Activated CD4-positive, alpha-beta T cell treated with anti-CD3 and anti-CD28 coated beads, Interleukin-2, amount 50 U/mL, for 16 hours (primary cell): ENCODE measurements at places on chromosomes 12 and 14.

DNA sequence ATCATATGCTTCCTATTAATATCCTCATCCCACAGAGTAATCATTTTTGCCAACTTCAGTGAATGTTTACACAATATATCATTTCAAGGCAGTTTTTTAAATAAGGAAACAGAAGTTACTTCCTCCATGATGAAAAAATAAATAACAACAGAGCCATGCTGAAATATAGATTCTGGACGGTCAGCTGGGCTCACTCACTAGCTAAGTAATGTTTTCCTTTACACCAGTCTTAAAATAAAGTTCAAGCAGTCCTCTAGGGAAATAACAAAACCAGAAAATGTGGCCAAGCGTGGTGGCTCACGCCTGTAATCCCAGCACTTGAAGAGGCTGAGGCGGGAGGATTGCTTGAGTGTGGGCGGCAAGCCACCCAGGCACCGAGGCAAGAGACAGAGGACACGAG lies 28.7 kb downstream of the AICDA start:
- DNase-seq, result no peak

DNA sequence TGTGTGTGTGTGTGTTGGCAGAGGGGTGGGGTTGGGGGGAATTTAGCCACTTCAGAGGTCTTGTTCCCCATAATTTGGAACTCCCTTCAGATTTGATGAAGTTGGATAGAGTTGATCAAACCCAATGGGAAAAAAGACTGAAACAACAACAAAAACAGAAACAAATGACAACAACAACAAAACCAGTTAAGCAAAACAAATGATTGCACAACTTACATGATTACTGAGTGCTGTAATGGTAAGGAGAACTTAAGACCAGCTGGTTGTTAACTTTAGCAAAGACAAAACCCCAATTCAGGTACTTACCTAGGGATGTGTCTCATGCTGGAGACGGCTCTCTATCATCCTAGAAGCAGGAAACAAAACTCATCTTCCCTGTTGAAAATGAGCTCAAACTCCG lies 107.8 kb upstream of the DDHD1 start:
- no peak for DNase-seq

DNA sequence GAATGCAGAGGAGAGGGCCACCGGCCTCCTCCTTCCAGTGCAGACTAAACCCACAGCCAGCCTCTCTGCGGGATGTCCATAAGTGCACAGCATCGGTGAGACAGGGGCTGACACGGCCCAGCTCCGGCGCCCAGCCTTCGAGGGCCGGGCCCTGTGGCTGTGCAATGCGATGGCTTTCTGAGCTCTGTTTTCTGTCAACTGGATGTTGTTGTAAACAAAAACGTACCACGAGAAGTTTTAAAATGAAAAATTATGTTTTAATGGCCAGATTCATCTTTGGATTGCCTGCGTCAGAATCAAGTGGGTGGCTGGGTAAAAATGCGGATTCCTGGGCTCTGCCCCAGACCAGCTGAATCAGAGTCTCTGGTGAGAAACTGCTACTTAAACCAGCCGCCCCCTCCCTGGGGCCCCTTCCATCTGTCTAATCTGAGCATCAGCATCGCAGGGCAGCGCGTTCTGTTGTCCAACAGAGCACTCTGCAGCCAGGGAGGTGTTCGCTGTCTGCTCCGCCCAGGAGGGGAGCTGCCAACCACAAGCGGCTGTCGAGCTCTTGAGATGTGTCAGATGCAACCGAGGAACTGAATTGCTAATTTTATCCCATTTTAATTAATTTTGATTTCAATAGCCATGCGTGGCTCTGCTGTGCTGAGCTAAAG lies 133.4 kb downstream of the RFLNA start:
- peak; percentile 6 for DNase-seq

DNA sequence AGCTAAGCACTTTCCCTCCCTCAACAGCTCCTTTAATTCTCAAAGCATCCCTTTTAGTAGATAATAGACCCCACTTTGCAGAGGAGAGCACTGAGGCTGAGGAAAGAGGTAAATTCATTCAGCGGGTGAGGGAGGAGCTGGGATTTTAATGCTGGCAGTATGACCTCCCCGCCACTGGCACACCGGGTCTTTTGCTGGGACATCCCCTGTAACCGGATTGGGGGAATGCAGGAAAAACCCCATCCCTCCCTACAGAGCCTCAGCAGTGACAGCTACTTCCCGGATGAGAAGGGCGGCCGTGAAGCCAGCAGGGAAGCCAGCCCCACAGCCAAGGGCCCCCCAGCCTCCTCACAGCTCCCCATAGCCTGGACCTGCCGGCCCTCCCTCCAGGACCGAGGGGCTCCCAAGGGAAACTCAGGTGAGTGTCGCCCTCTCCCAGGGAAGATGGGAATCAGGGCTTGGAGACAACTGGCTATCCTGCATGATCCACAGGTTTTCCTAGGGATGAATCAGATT lies 12.1 kb downstream of the ZBTB39 start:
- DNase-seq, result no peak

GRCh38 chr14:100083706-100084105 lies 18.5 kb downstream of the EVL start:
- DNase-seq, result no peak

GRCh38 chr12:71780237-71780822 lies 25.7 kb downstream of the RAB21 start:
- DNase-seq, result peak; percentile 25

DNA sequence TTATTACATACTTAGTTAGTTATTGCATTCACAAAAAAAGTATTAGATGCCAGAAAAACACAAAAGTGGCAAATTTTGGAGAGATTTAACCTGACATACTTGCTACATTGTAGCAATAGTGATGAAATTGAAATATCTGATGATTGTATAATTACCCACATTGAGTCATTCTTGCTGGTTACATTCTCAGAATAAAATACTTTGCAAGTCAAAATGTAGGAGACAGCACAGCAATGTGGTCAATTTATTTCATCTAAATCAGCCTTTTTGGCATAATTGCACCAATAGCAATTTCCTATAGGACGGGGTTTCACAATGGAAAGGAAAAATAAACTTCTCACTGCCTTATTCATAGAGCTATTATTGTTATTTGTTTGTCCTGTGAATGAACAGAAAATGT lies 125.0 kb upstream of the ETV6 start:
- no peak for DNase-seq

- DNase-seq, result peak; percentile 26
Measured at GRCh38 chr12:32107359-32108267, 966 bp downstream of the BICD1 start.

GRCh38 chr12:15880721-15881120 lies 1.5 kb upstream of the STRAP start:
- no peak for DNase-seq

DNA sequence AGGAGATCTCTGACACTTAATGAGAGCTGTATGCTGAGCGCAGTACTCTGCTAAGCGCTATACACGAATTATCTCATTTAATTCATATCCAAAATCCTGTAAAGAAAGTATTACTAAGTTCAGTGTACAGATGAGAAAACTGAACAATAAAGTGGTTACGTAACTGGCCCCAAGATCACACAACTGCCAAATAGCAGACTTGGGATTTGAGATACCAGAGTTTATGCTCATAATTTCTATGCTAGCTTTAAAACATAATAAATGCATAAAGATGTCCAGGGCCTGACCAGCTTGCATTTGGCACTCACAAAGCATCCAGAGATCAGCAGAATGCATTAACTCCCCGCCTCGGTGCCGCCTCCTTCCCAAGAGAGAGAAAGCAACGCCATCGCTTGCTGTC lies 83.2 kb upstream of the PWP1 start:
- DNase-seq, result no peak

GRCh38 chr12:116760622-116761020 lies 22.5 kb downstream of the RNFT2 start:
- DNase-seq, result no peak
